ENCODE measurements at places on chromosomes 4 and X.

DNA sequence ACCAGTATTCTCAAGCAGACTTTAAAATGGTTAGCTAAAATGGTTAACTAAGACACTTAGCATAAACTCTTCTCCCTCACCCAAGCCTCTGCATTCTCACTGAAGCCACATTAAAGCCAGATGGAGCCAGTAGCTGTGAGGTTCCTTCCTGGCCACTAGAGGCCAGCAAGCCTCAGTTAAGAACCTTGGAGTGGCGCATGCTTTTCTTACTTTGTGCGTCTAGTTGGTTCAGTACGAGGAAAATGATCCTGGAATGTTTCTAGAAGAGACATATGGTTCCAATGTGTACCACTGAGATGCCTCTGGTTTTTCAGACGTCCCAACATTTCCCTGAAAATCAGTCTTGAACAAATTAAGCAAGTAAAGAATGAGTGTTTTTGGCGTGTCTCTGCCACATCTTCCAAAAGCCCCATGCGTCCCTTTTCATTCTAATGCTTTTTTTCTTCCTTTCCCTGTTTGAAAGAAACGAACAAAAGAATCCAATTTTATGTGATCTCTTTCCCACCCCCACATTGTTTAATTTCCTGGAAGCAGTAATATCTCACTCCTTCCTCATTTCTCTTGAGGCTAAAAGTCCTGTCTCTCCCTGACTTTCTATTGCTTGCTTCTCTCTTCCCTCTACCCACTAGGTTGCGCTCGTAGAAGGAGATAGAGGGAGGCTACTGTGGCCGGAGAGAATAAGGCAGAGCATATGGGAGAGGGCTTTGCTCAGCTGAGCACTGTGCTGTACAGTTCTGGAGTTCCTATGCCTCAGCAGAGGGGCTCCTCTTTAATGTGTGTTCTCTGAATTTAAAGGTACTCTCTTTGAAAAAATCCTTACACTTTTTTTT, 82.9 kb upstream of the TAB3 start:
- no peak for DNase-seq

GRCh38 chr4:119209586-119209985, 2.9 kb upstream of the USP53 start:
- DNase-seq, result no peak

DNA sequence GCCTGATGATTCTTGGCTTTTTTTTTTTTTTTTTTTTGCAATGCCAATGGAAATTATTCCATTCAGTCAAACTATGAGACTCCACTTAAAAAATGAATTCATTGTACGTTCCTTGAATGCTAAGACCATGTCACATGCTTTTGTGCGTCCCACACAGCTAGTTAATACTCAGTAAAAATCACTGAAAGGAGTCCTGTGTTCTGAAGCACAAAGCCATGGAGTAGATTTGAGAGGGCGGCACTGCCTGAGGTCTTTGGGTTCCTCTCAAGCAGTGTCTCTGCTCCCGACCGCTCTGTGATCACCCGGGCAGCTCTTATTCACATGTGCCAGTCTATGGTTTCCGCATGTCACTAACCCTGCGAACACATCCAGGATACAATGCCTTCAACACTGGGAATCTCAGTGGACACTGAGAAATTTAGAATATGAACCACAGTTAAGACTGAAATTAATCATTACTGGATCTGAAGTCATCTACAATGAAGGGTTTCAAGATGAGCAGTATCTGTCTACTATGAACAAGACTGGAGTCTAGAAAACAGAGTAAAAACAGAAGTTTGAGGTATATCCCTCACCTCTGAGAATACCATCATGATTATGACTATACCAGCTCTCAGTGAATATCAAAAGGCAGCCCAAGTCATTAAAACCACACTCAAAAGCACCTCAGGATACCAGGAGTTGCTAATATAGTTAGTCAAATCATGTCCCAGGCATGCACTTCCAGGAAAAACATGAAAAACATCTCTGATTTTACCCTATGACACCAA, 193.0 kb downstream of the MGST2 start:
- no peak for DNase-seq

GRCh38 chrX:100418556-100418955, 8.5 kb upstream of the PCDH19 start:
- DNase-seq, result no peak

DNA sequence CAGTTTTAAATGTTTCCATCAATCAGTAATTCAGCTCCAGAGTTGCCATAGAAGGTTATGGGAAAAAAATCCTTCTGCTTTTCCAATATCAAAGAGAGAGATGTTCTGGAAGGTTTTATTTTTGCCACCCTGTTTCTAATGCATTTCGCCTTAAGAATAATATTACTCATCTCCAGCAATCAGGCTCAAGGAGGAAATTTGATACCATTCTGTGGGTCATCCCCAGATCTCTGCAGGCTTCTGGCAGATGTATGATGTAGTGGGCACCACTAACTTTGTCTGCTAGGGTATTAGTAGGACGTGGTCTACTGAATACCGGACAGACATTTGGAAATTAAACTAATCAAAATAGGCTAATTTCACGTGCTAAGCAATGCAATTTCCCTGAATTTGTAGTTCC, 645.4 kb upstream of the TENM3 start:
- DNase-seq, result no peak

DNA sequence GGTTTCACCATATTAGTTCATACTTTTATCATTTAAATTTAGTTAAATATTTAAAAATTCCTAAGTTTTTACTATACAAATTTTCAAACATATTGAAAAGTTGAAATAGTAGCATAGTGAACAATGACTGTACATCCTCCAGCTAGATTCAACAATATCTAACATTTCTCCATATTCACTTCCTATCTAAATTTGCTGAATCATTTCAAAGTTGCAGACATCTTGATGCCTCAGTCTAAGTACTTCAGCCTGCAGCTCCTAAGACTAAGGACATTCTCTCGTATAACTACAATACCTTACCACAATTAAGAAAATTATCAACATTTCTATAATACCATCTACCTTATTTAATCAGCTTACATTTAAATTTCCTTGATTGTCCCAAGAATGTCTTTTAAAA, 132.7 kb downstream of the TMEM164 start:
- DNase-seq, result no peak

GRCh38 chrX:40531056-40531826, 49.5 kb upstream of the ATP6AP2 start:
- no peak for DNase-seq

GRCh38 chrX:135543924-135544323, 23.5 kb downstream of the INTS6L start:
- no peak for DNase-seq

- no peak for DNase-seq
These were observed 281.3 kb downstream of the C4orf33 start for GRCh38 chr4:129377131-129377845.

GRCh38 chr4:99833756-99834155, 17.1 kb downstream of the DAPP1 start:
- no peak for DNase-seq

DNA sequence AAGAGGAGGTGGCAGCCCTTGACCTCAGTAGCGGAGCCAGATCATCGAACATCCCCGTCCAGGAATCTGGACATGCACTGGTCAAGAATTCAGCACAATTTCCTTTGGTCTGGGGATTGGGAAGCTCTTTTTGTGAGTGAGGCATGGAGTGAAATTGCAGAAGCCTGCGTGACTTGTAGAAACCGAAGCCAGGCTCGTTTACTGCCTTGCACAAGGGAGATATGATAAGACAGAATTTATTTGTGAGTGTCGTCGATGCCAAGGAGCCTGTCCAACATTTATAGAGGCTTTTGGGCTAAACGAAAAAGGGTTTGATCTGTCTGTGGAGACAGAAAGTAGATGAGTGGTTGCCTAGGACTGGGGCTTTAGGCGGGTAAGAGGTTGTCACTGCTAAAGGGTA, 50.6 kb downstream of the TBL1X start:
- no peak for DNase-seq

GRCh38 chrX:10923466-10923865, 187.7 kb upstream of the HCCS start:
- DNase-seq, result no peak

DNA sequence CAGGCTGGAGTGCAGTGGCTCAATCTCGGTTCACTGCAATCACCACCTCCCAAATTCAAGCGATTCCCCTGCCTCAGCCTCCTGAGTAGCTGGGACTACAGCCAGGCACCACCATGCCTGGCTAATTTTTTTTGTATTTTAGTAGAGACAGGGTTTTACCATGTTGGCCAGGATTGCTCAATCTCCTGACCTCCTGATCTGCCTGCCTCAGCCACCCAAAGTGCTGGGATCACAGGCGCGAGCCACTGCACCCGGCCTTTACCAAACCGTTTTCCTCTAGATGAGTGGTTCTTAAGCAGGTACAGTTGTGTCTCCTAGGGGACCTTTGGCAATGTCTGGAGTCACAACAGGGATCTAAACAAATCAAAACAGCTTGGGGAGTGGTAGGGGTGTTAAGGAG, 11.6 kb downstream of the AMELX start:
- no peak for DNase-seq

DNA sequence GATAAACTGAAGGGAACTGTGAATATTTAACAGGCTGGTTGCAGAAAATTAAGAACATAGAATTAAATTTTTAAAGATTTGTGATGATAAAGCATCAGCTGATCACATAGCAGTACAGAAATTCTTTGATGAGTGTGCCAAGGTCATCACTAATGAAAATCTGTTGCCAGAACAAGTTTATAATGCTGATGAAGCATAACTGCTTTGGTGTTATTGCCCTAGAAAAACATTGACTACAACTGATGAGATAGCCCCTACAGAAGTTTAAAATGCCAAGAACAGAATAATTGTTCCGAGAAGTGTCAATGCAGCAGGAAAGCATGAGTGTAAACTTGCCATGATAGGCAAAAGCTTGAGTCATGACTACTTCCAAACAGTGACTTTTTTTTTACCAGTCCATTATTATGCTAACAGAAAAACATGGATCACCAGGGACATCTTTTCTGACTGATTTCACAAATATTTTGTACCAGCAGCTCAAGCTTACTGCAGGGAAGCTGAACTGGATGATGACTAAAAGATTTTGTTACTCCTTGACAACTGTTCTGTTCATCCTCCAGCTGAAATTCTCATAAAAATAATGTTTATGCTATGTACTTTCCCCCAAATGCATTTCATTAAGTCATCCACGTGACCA, 1136.6 kb downstream of the FAT4 start:
- DNase-seq, result no peak

DNA sequence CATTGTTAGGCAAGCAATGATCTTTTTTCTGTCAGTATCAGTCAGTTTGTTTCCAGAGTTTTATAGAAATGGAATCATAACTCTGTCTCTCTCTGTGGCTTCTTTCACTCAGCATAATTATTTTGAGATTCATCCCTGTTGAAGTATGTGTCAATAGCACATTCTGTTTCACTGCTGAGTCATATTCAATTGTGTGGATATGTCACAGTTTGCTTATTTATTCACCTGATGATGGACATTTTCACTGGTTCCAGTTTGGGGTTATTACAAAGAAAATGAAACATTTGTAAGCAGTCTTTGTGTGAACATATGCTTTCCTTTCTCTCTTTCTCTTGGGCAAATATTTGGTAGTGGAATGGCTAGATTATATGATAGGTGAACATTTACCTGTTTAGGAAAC, 10.2 kb upstream of the ZNF718 start:
- no peak for DNase-seq

DNA sequence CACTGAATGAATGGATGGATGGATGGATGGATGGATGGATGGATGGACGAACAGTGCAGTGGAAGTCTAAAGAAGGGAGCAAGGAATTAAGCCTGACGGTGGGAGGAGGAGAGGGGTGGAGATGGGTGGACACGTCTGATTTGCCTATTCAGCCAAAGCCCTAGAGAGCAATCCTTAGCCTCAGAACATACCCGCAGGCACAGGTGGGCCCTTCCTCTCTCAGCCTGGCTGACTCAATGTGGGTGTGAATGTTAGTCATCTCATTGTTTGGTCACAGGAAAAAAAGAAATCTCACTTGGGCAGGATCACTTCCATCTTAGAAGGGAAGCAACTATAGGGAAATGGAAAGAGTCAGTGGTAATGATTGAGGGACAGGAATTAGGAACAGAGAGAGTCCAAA, 165.9 kb downstream of the PJA1 start:
- DNase-seq, result no peak

- no peak for DNase-seq
These were observed 186.4 kb upstream of the GALNT7 start for GRCh38 chr4:172982151-172982590.

- no peak for DNase-seq
These were observed 12.8 kb upstream of the ELOVL6 start for GRCh38 chr4:110211007-110211769.

- no peak for DNase-seq
These were observed 494.6 kb upstream of the ATOH1 start for GRCh38 chr4:93334003-93334402.

GRCh38 chr4:81632581-81633299, 161.0 kb upstream of the RASGEF1B start:
- DNase-seq, result no peak

DNA sequence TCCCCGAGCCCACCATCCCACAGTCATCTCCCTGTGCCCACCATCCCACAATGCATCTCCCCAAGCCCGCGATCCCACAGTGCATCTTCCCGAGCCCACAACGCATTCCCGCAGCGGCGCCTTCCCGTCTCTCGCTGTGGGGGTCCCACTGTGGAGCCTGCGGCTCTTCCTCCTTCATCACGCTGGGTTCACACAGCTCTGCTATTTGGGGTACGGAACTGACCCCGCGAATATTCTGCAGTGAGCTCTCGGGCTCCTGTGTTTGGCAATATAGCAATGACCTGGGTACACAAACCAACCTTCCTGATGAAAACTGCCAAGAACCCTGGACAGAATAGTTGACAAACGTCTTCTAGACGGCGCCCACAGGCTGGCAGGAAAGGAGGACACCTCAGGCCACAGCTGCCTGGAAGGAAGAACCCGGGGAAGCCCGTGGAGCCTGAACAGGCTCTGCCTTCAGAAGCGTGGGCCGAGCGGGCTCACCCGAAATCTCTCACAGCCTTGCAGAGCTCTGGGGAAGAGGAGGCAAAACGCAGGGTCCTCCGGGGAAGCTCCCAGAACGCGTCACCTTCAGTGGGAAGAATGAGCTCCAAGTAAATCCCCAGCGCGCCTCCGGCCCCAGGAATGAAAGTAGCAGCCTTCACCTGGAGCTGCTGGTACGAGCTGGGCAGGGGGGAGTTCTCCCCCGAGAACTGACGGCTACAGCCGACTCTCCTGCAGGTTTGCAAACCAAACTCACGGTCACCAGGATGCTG, 22.9 kb downstream of the PPP2R3B start:
- DNase-seq, result no peak

- DNase-seq, result no peak
These were observed 140.8 kb upstream of the SFRP2 start for GRCh38 chr4:153929675-153930074.

DNA sequence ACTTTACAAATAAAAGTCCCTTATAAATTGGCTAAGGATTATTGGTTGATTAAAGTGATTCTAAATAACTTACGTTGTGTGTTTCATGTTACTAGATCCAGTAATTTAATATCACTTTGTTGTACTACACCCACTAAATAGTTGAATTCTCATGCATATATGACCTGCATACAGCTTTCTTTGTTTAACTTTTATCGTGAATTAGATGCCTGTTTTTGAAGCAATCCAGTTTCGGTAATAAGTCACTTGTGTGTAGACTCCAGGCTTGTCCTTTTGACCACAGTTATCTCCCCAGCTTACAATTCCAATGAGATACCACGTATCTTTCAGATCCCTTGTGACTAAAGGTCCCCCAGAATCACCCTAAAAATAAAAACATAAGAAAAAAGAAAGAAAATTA, 27.3 kb upstream of the TMPRSS11D start:
- no peak for DNase-seq

All from stimulated activated CD4-positive, alpha-beta T cell treated with anti-CD3 and anti-CD28 coated beads, Interleukin-15, amount 100 ng/mL, for 1 hour (primary cell).